CD4-positive, alpha-beta T cell treated with Interleukin-4 for 4 hours (primary cell): ENCODE measurements at places on chromosomes 1 and 21.

- no peak for DNase-seq
Observed at GRCh38 chr1:54047384-54048305, 5.4 kb downstream of the TMEM59 start.

- DNase-seq: no peak
Observed at GRCh38 chr1:54275349-54275748, 75.4 kb downstream of the MRPL37 start.

GRCh38 chr1:180040034-180040433, 85.4 kb downstream of the CEP350 start:
- DNase-seq: no peak

DNA sequence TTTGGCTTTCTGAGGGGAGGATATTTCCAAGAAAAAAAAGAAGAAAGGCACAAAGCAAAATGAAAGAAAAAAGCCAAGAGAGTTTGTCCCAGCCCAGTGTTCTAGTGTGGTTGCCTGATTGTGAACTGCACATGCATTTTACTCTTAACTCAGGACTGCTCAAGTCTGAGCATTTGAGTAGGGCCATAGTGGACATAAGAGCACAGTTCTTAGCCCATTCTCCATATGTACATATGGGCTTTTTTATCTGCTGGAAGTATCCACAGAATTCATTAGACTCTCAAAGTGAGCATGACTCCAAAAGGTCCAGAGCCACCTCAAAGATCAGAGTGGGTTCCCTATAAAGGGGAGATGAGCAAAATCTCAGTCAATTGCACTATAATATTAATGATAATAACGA, 13.6 kb upstream of the DDX59 start:
- no peak for DNase-seq

GRCh38 chr1:89890085-89890752, 69.4 kb downstream of the LRRC8D start:
- DNase-seq: no peak

GRCh38 chr1:14128096-14128495, 428.1 kb downstream of the PRDM2 start:
- no peak for DNase-seq

- DNase-seq: peak; percentile 14
Observed at GRCh38 chr1:115771847-115772457, 3.4 kb upstream of the CASQ2 start.

DNA sequence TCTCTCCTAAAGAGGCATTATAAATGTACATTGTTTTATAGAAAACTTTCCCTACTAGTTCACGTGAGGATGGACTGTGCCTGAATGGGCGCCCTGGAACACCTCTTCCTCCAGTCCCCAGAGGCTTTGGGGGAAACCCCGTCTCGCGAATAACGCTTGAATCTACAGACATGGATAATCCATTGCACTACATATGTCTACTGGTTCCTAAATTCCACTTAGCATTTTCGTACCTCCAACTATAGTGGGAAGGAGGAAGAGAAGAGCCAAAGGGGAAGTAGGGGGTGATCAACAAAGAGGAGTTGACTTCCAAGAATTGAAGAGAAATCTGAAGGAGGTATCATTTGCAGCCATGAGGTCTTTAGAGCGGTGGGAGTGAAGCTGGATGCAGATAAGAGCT, 11.1 kb downstream of the BARHL2 start:
- no peak for DNase-seq
